ENCODE measurements at places on chromosomes 3 and 15. TPM values are rescaled to one million over a fixed set of nuclear protein-coding genes. Genes with fewer than 3 reads are reported as not detected.

DNA sequence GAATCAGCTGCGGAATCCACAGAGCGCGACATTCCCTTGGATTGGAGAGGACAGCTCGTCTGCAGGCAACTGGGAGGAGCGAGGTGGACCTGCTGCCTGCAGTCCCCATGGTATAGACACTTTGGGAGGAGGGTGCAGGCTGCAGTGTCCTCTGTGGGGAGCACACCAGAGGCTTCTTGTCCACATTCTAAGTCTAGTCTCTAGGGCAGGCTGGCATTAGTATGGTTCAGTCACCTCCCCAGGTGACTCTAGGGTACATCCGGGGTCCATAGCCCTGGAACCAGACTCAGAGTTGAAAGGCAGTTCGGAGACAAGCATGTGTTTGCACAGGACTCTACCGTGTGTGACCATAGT lies 118.2 kb downstream of the GABRG3 start:
- no peak for DNase-seq
- no peaks in the 10 kb centered on the region for H3K4me1 ChIP-seq
- H3K27ac ChIP-seq: no peak overlapping the region
- no peaks in the 10 kb centered on the region for H3K36me3 ChIP-seq
- no peak overlapping the region for H3K4me3 ChIP-seq

- no peaks in the 10 kb centered on the region for H3K27me3 ChIP-seq
- DNase-seq: no peak
- no peak overlapping the region for H3K4me3 ChIP-seq
- H3K27ac ChIP-seq: no peak overlapping the region
- peaks cover 15% of the 10 kb centered on the region for H3K36me3 ChIP-seq
Measured at GRCh38 chr15:40028193-40028592, 10.8 kb downstream of the SRP14 start.

DNA sequence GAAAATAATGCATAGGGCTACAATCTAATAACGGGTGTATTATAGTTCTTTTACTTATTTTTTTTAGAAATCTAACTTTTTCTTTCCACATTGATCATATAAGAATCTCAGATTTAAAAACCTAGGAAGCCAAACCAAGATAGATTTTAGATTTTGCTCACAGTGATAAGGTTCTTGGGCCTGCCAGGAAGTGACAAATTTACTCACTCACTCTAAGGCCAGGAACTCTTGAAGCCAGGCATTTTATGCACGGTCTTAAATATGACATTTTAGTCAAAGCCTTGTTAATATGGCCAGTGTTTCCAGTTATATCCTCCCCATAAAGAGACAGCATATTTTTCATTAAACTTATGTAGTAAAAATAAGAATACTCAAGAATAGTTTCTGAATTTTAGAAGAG lies 271.4 kb downstream of the SQOR start:
- no peaks in the 10 kb centered on the region for H3K36me3 ChIP-seq
- H3K4me3 ChIP-seq: no peak overlapping the region
- H3K27me3 ChIP-seq: no peaks in the 10 kb centered on the region
- DNase-seq: no peak

- no peak for DNase-seq
- no peak overlapping the region for H3K4me3 ChIP-seq
- H3K4me1 ChIP-seq: no peaks in the 10 kb centered on the region
- no peaks in the 10 kb centered on the region for H3K36me3 ChIP-seq
- H3K27ac ChIP-seq: no peak overlapping the region
Measured at GRCh38 chr15:58760385-58761009, 10.6 kb upstream of the MINDY2 start.

- no peaks in the 10 kb centered on the region for H3K4me1 ChIP-seq
- DNase-seq: peak; percentile 80
- H3K36me3 ChIP-seq: no peaks in the 10 kb centered on the region
- no peaks in the 10 kb centered on the region for H3K27me3 ChIP-seq
- H3K27ac ChIP-seq: no peak overlapping the region
- no peak overlapping the region for H3K4me3 ChIP-seq
Measured at GRCh38 chr3:12984023-12984823, 89.0 kb downstream of the IQSEC1 start.

DNA sequence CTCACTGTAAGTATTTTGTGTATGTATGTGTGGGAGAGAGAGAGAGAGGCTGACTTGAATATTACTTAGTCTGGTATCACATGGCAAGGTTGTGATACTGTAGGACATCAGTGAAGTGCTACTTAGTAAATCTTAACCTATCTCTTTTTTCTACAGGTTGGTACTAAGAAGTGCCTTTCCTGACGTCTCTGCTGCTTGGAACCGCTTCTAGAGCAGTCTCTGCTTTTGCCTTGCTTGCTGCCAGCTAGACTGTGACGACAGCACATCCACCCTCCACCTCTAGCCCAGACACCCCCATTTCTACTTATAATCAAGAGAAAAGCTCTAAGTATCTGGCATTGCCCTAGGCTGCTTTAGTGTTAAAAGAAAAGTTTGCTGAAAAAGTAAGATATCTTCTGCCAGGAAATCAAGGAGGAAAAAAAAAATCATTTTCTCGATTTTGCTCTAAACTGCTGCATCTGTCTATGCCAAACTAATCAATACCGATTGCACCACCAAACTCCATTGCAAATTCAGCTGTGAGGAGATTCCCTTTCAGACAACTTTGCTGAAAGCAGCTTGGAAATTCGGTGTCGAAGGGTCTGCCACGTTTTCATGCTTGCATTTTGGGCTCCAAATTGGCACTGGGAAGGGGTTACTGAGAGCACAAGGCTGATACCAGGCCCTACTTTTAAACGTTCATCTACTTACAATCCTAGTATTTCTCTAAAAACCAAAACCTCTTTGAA lies 30.7 kb downstream of the MBNL1 start:
- H3K27ac ChIP-seq: peak overlapping the region; percentile 88
- H3K4me3 ChIP-seq: peak overlapping the region; percentile 83
- H3K4me1 ChIP-seq: peaks cover 23% of the 10 kb centered on the region
- DNase-seq: no peak
- H3K36me3 ChIP-seq: no peaks in the 10 kb centered on the region

DNA sequence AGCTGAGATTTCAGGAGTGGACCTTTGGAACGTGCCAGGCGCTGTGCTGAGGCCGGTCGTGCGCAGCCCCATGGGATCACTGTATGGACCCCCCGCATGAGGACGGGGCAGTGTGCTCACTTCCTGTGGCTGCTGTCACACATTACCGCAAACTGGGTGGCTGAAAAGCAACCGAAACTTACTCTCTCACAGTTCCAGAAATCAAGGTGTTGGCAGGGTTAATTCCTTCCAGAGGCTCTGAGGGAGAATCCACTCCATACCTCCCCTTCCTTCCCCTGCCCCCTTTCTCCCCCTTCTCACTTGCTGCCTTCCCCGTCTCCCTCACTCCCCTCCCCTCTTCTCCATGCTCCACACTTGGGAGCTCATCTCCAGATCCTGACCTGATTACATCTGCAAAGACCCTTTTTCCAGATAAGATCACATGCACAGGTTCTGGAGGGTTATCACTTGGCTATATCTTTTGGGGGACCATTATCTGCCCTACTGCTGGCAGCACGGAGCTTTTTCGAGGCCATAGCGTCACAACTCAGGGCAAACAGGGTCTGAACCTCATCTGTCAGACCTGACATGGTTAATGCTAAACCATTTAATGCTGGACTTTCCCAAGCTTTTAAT lies 41.2 kb downstream of the KLF13 start:
- no peaks in the 10 kb centered on the region for H3K36me3 ChIP-seq
- peak; percentile 80 for DNase-seq
- H3K27me3 ChIP-seq: no peaks in the 10 kb centered on the region
- H3K4me3 ChIP-seq: no peak overlapping the region

GRCh38 chr3:193240436-193240849 lies 579 bp upstream of the PLAAT1 start:
- H3K27me3 ChIP-seq: no peaks in the 10 kb centered on the region
- no peaks in the 10 kb centered on the region for H3K4me1 ChIP-seq
- H3K36me3 ChIP-seq: no peaks in the 10 kb centered on the region
- peak; percentile 74 for DNase-seq

DNA sequence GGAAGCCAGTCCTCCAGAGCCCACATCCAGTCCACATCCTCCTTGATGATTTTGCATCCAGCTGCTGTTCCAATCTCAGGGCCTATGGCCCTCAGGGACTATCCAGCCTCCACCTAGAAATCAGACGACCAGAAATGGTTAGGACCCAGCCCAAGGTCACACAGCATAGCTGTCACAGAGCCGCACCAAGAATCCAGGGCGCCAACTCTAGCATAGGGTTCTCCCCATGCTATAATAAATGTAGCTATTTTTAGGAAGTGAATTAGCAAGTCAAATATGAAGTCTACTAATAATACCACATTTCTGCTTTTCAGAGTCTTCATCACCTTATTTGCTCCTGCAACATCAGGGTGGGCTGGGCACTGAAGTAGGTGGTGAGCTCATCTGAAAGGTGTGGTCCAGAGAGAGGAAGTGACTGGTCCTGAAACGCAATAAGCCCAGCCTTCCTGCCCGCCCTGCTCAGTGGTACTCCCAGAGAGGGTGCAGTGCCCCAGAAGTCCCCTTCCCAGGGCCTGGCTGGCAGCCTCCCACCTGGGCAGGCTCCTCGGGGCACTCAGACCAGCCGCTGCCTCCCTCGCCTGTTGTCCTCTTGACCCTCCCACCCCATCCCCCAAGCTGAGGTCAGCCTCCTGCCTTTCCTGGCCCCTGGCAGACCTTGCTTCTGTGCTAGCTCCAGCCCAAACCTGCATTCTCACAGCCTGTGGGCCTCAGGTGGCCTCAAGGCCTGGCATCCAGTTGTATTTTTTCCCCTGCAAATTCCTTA lies 17.6 kb upstream of the CYP11A1 start:
- no peak for DNase-seq
- no peaks in the 10 kb centered on the region for H3K36me3 ChIP-seq
- H3K27ac ChIP-seq: peak overlapping the region; percentile 69
- H3K4me1 ChIP-seq: peaks cover 9% of the 10 kb centered on the region

DNA sequence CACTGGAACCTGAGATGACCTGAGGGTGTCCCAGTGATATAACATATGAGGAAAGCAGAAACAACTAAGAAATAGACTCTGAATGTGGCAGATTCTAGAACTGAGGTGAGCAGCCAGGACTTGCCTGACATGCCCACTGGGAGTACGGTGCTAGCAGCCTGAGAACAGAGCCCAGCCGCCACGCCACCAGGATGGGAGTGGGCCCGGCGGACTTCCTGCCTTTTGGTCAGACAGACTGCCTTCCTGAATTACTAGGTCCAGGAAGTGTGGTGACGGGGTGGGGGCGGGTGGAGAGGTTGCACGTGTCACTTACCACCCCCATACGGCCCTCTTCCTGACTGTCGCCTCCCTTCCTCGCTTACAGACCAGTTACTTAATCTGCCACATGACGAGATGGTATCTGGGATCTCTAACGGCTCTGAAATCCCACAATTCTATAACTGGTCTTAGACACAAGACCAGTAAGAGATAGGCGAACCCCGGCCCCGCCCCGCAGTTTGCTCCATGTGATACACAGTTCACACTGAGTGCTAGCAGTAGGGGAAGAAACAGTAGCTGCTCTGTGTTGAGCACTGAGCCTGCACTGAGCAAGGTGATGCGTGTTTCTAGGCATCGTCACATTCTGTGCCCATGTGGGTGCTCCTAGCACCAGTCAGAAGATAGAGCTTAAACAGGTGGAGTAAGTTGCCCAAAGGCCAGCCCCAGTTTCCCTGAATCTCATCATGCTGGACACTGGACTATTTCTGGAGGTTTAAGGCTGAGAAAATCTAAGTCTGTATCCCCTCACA lies 95.7 kb downstream of the CPN2 start:
- H3K27me3 ChIP-seq: no peaks in the 10 kb centered on the region
- no peak overlapping the region for H3K4me3 ChIP-seq
- peaks cover 2% of the 10 kb centered on the region for H3K4me1 ChIP-seq
- peak overlapping the region; percentile 75 for H3K27ac ChIP-seq

DNA sequence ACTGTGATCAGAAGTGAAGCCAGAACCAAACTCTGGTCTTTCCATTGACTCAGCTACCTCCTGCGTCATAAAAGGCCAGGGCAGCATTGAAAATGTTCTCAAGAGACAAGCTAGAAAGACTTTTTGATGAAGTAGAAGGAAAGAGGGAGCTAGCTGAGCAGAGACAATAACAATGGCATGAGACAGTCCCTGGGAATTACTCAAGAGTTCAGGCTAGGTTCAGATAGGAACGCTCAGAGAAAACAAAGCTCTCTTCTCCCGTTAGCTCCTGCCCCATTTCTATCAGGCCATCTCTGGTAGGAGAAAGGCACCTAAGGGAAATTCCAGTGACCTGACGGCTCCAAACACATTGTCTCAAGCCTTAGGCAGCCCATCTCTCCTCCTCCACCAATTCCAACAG lies 7.0 kb upstream of the OXTR start:
- no peak for DNase-seq
- H3K4me3 ChIP-seq: no peak overlapping the region
- no peaks in the 10 kb centered on the region for H3K36me3 ChIP-seq
- H3K4me1 ChIP-seq: no peaks in the 10 kb centered on the region
- no peak overlapping the region for H3K27ac ChIP-seq

Gene ERICH6
- polyA plus RNA-seq: not detected

Gene PYGO1
- polyA plus RNA-seq: 0.49 TPM

Gene RPUSD2
- polyA plus RNA-seq: 12.7 TPM

Gene GCSAM
- polyA plus RNA-seq: not detected

Gene NLGN1
- polyA plus RNA-seq: 0.49 TPM

Gene CYP1A2
- polyA plus RNA-seq: not detected

Gene TGM4
- polyA plus RNA-seq: not detected

Measured in kidney (tissue), 22 donors.